NCI-H2029 (cell line): ENCODE measurements at places on chromosomes 16 and 17.

GRCh38 chr16:50960517-50961202 lies 190.4 kb downstream of the SALL1 start:
- no peak for DNase-seq

DNA sequence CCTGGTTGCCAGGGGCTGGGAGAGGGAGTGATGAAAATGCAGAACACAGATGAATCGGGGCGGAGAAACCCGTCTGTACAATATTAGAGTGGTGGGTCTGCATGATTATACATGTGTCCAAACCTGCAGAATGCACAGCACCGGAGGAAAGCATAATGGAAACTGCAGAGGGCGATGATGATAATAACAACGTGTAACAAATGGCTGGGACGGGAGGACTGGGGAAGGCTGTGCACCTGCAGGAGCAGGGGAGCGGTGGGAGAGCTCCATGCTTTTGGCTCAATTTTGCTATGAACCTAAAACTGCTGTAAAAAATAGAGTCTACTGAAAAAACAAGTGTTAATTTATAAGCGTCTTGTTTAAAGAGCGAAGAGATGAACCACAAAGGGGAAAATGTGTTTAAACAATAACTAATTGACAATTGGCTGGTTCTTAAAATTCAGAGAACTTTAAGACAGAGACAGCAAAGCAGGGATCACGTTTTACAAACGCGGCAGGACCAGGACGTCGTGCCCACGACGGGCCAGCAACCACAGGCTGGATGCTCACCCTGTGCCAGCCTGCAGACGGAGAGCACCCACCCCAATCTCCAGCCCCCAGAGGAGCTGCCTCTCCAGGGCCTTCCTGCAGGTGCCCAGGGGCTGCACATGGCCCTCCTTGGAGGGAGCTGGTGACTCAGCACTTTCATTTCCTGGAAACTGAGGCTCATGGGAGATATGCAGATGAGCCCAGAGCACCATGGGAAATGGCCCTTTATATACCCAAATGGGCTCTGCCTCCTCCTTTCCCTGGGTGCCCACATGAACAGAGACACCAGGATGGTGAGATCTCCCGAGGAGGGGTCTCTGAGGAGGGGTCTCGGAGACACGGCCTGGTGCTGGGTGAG lies at the start of gene TEX19:
TEX19 (plus strand) TSS at position 783 of the 886 bp plus-strand sequence. CDS start 2,904 bp downstream, outside the sequence.
- DNase-seq, result no peak

- no peak for DNase-seq
These were observed 38.9 kb downstream of the PLCG2 start for GRCh38 chr16:81817789-81818567.

GRCh38 chr16:58584831-58585505 lies 44.7 kb downstream of the CNOT1 start:
- no peak for DNase-seq

- DNase-seq, result no peak
These were observed 78.9 kb downstream of the ABCC6 start for GRCh38 chr16:16144416-16144815.

GRCh38 chr17:80992077-80992947 lies 671 bp downstream of the CHMP6 start:
- DNase-seq, result no peak

- peak; percentile 62 for DNase-seq
These were observed 973 bp upstream of the KRT15 start for GRCh38 chr17:41519501-41520224.

GRCh38 chr16:56911771-56912571 lies 20.0 kb upstream of the HERPUD1 start:
- DNase-seq, result no peak

GRCh38 chr16:976389-976931 lies 5.1 kb upstream of the SOX8 start:
- no peak for DNase-seq

DNA sequence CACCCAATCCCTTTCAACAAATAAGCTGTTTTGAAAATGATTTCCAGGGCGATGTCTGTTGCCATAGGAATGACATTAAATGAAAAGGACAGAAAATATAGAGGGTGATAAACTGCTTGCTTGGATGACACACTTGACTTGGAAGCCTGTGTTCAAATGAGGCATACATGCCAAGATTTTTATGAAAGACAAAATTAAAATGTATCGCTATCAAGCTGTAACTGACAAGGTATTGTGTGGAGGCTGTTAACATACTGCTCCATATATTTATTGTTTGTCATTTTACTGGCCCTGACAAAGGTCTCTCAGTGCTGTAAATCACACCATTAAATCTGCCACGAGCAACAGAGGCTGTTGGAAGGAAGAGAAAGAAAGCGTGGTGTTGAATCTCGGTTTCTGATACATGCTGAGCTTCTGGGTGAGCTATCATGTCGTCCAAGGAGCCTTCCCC lies 456.2 kb upstream of the SALL1 start:
- no peak for DNase-seq

- DNase-seq, result no peak
These were observed 87.3 kb downstream of the ABCA8 start for GRCh38 chr17:68867759-68868516.

DNA sequence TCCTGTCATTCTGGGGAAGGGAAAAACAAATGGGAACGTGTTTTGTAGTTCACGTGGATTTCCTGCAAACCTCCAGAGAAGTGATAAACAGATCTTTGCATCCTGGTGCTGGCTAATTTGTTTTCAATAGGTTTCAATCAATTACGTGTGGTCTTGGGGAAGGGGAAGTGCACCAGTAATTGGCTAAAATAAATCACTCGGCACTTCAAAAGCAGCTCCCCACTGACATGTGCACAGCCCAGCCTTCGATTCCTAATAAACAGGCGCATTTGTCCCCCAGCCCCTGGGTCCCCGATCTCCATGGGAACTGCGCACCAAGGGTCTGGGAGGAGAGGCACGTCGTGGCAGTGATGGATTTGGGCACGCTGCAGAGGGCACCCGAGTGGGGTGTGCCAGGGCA lies 112.9 kb upstream of the GSE1 start:
- DNase-seq, result no peak

- no peak for DNase-seq
These were observed 11.9 kb downstream of the ANKFN1 start for GRCh38 chr17:56165072-56165641.

GRCh38 chr16:70746040-70746707 lies 54.8 kb downstream of the VAC14 start:
- DNase-seq, result peak; percentile 72

GRCh38 chr16:2497116-2497630 lies 16.6 kb upstream of the ATP6V0C start:
- no peak for DNase-seq

- DNase-seq, result no peak
These were observed 259.0 kb downstream of the HS3ST4 start for GRCh38 chr16:25950586-25951281.

DNA sequence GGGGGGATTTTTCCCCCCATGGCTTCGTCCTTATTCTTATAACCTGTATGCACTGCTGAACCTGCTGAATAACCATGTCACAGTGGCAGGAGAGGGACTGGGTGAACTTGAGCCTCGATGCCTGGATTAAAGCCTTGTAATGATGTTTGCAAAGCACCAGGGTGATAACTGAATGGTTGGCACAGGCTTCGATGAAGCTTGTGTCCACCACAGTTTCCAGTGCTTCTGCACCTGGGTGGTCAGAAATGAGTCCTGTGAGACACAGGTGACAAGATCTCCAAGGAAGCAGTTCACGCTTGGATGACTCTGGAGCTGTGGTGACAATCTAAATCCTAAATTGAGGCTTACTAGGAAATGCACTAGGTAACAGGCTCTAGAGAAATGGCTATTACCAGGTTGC lies 729.3 kb downstream of the MAF start:
- DNase-seq, result no peak

GRCh38 chr17:41315814-41316445 lies 420 bp upstream of the KRTAP17-1 start:
- no peak for DNase-seq

- DNase-seq, result no peak
These were observed 2.3 kb downstream of the NDUFB10 start for GRCh38 chr16:1961651-1962067.

- peak; percentile 83 for DNase-seq
These were observed at the start of gene LIG3 for GRCh38 chr17:34980353-34980680. LIG3 (plus strand) TSS chr17:34980512; CDS start chr17:34983006, 2,494 bp downstream.

DNA sequence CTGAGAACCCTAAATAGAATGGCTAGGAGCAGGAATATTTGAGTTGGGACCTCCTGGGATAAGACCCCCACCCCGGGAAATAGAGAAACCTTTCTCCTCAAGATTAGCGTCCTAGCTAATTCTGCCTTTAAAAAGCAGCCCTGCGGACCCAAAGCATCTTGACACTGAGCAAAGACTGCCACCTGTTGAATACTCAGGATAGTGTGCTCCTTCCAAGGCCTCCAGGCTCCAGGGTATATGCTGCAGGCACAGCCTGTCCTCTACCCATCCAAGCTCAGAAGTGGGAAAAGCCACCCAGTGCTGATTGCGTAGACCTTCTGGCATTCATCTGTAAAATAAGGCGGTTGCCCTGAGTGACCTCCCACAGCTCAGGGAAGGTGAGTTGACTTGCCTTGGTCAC lies 456.2 kb upstream of the DYNLRB2 start:
- no peak for DNase-seq

DNA sequence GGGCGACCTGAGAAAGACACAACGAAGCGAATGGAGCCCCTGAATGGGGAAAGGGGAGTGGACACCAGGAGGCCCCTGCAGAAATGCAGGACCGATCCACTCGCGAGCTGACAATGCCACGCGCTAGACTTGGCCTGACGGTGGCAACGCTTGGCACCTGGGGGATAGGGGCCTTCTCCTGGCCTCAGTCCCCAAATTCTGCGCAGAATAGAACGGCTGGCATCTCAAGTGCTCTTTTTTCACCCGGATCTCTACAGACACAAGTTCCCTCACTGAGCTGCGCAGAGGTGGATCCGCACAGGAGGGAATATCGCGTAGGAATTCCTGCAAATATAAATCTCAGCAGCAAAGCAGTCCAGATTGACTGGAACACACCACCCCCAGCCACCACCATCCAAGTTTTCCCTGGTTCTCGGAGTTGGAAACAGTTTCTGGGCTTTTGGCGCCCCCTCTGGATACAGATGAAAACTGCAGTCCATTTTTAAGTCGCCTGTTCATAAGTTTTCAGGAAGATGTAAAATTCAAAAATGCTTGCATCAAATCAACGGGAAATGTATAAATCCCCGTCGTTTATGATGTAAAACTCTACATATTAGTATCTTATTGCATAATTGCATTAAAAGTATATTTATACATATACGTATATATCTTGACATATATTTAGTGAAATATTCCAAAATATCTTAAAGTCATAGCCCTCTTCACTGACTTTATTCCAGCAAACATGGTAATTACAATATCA lies 2.3 kb upstream of the SOX9 start:
- no peak for DNase-seq

- no peak for DNase-seq
These were observed 9.3 kb downstream of the MAP2K3 start for GRCh38 chr17:21293831-21294210.

DNA sequence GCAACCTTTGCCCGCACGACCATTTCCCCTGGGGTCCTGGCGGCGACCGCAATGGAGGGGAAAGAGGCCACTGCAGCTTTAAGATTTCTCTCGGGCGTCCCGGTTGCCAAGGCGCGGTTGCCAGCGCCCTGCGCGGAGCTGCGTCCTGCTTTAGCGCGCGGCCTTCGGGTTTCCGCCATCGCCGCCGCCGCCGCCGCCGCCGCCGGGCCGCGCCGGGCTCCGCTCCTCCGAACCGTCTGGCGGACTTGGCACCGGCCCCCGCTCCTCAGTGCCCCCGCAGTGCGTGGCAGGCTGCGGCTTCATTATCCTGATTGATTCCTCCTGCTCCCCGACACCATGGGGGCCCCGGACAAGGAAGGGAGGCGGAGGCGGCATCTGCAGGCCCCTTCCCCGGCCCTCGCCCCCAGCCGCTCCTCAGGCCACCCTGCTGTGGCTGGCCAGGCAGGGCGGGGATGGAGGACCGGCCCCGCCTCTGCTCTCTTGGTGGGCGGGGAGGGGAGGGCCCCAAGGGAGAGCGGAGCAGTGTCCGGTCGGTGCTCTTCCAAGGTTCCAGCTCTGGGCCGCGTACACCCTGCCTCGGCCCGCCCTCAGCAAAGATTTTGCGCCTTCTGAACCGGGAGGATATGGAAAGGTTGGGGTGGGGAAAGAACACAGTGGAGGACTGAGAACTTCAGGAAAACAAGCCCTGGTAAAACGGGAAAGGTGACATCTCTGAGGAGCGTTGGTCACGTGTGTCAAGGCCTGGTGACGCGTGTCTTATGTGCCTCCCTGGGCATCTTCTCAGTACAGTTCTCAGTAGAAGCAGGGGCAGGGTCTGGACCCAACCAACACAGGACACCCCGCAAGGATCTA lies 34.0 kb downstream of the NEUROD2 start:
- DNase-seq, result peak; percentile 38

- no peak for DNase-seq
These were observed 9.8 kb upstream of the MED11 start for GRCh38 chr17:4721203-4722135.

GRCh38 chr16:24685539-24686432 lies 43.7 kb upstream of the TNRC6A start:
- peak; percentile 71 for DNase-seq

- DNase-seq, result no peak
These were observed 233.1 kb downstream of the CBLN1 start for GRCh38 chr16:49048557-49048956.

DNA sequence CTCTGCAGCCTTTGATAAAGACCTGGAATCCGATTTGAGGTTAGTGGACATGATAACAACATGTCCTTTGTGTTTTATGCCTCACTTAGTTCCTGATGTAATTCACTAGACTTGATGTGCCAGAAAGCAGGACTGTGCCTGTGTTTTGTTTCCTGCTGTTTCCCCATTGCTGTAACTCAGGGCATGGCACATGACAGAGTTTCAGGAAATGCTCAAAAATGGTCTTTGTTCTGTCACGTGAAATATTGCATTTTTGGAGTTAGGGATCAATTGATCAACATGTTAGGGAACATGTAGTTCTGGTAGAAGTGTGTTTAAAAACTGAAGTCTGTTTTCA lies 32.8 kb downstream of the DHX38 start:
- no peak for DNase-seq

DNA sequence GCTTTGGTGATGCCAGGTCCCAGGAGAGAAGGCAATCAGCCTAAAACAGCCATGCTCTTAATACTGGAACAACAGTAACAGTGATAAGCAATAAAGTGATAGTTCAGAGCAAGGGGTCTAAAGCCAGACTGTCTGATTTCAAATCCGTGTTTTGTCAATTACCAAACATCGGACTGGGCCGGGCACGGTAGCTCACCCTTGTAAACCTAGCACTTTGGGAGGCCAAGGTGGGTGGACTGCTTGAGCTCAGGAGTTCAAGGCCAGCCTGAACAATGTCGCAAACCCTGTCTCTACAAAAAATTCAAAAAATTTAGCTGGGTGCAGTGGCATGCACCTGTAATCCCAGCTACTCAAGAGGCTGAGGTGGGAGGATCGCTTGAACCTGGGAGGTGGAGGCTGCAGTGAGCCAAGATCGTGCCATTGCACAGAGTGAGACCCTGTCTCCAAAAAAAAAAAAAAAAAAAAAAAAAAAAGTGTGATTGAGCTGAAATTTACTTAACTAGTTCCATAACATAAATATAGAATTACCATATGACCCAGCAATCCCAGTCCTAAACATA lies 5.1 kb downstream of the COPRS start:
- no peak for DNase-seq
